T47D (cell line): ENCODE measurements at places on chromosomes 1 and 21.

GRCh38 chr1:145918992-145919939, 749 bp upstream of the PEX11B start:
- DNase-seq = peak; percentile 77

DNA sequence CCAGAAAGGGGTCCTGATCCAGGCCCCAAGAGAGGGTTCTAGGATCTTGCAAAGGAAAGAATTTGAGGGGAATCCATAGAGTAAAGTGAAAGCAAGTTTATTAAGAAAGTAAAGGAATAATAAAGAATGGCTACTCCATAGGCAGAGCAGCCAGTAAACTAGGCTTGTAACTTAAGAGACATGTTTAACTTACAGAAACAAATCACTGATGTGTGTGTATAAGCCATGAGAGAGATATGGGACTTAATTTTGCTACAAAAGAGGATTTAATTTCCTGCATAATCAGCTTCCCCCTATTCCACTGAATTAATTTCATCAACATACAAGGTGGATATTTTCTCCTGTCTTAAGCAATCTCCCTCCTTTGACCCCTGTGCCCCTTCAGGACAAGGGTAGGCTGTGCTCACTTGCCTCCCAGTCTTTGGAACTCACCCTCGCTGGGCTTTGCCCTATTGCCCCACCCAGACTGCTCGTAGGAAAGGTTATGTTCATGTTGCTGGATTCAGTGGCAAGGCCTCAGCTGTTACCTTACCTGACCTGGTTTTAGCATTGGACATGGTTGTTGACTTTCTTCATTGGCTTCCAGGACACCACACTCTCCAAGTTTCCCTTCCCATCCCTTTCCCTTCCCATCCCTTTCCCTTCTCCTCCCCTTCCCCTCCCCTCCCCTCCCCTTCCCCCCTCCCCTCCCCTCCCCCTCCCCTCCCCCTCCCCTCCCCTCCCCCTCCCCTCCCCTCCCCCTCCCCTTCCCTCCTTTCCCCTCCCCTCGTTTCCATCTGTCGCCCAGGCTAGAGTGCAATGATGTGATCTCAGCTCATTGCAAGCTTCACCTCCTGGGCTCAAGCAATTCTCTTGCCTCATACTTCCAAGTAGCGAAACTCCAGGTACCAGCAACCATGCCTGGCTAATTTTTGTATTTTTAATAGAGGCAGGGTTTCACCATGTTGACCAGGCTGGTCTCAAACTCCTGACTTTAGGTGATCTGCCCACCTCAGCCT, 44.6 kb downstream of the TBCE start:
- DNase-seq = peak; percentile 89

GRCh38 chr1:29254346-29254745, 18.0 kb downstream of the PTPRU start:
- DNase-seq = no peak

DNA sequence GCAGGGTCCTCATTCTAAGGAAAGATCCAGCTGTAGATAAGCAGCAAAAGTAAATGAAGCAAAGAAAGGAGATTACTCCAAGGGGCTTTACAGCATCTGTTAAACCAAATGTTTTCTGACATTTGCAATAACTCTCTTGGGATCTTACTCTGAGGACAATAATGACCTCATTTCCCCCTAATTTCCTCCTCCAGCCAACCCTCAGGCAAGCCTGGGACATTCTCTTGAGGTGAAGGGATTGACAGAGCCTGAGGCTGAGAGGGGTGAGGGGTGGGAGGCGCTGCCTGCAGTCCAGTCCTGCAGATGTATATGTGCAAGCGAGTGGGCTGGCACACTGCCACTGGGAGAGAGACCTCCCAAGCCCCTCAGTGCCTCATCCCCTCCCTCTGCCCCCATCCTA, 40.5 kb upstream of the NEK2 start:
- no peak for DNase-seq

DNA sequence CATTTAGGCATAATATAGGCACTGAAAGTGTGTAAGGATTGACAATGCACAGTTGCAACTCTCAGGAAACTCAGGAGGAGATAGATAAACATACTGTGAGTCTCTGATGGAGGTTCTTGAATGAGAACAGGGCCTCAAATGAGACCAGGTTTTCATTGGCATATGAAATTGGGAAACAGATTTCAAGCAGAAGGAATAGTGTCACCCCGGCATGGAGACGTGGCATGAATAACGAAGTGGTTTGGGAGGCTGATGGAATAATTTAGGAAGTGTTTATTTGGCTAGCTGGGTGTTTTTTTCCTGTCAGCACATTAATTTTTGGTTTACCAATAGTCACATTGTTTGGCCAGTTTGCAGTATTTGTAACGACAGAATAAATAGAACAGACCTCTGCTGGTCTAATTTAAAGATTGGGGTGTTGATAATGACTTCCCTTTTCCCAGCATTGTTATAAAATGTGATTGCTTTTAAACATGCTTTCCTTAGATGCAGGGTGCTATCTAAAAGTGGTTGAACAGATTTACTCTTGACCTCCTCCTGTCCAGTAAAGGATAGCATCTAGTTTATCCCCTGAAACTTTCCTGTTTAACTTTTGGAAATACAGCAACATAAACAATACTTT, 132.0 kb downstream of the C1orf21 start:
- DNase-seq = no peak

- no peak for DNase-seq
These were observed 39.1 kb upstream of the ENAH start for GRCh38 chr1:225691861-225692516.

DNA sequence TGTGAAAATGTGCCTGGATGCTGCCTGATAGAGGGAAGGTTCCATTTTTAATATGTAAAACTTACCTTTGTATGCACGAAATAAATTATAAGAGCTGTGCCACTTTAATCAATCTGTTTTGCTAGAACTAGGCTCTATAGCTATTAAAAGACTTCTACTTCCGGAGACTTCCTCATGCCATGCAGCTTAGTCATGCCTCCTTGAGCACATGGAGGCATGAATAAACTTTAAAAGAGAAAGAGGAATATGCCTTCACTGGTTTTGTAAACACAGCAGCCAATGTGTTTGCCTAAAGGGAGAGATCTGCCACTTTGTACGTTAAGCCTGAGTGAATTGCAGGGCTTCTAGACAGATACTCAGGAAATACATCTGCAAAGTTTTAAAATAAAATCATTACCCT, 604.6 kb downstream of the LRRIQ3 start:
- DNase-seq = peak; percentile 77

GRCh38 chr21:35852820-35853219, 207.5 kb downstream of the SETD4 start:
- DNase-seq = no peak

DNA sequence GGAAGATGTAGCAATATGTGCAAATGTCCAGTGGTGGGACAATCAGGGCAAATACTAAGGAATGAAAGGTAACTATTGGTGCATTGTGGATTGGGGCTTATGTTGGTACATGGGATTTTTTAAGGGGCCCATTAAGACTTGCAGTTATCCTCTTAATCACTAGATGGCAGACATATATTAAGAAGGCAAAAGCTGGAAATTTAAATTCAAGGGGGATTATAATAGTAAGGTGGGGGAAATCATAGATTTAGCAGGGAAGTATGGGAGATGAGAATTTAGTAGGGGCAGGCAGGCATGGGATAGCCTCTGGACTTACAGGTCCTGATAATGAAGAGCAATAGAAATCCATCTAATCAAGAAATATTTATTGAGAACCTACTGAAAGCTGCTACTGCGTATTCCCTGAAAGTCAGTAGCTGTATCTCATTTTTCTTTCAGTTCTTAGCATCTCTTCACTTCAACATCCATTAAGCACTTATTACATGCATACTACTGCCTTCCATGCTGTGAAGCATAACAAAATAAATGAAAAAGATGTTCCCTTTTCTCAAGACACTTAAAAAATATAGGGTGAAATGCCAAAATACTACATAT, 251.8 kb downstream of the CRB1 start:
- no peak for DNase-seq

DNA sequence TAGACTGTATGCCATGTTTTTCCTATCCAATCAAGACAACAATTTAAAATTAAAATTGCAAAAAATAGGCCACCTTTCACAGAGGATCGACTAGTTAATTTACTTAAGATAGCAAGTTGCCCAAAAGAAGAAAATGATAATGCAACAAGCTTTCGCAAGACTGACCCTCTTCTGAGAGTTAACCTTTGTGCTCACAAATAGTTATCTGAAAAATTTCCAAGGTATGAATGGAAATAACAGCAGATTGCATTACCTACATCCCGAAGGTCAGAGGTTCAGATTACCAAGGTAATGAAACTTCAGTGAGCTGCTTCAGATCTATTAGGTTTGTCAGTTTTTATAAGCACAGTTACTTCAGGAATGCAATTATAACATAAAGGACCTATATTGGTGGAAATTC, 298.0 kb downstream of the KCTD3 start:
- DNase-seq = no peak
